ENCODE measurements at places on chromosomes 7 and 10.

DNA sequence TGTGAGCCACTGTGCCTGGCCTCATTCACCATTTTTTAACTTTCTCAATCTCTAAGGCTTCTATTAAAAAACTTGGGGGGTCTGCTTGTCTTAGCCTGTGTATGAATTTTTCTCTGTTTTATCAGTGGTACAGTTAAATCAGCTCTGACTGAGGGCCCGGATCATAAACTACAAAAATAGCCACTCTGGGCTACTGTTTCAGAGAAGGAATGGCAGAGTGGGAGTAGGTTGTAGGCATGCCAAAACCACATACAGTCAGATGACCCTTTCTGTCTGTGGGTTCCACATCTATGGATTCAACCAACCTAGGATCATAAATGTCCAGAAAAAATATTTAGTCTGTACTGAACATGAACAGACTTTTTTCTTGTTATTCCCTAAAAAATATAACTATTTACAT, 21.3 kb downstream of the TBC1D12 start:
- DNase-seq: peak; percentile 79

- no peak for DNase-seq
Observed at GRCh38 chr7:76125560-76125959, 76.1 kb upstream of the SRRM3 start.

DNA sequence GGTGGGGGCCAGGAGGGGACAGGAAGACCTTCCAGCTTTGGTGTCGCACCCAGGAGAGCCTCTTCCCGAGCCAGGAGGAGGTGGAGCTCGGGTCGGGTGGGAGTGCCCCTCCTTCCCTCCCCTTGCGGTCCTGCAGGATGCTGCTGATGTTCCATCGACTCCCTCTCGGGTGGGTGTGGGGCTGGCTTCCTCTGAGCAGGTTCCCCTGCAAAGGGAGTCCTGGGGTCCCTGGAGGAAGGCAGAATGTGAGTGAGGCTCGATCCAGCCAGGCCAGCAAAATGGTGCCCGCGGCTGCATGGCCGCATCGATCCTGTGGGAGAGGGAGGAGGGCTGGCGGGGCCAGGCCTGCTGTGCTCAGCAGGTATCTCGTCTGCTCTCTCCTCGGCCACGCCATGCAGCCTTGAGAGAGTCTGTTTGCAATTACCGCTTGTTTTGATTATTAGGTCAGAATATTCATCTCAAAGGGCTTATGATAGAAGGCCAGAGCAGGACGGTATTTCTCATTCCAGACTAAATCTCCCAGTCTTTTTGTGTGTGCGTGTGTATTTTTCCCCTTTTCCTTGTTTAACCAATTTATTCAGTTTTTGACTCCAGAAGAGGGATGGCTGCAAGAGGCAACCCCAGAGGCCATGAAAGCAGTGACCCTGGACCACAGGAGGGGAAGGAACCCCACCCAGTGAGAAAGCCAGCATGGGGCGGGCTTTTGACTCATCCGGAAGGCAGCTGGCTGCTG, 137.3 kb upstream of the ZMIZ1 start:
- peak; percentile 93 for DNase-seq

DNA sequence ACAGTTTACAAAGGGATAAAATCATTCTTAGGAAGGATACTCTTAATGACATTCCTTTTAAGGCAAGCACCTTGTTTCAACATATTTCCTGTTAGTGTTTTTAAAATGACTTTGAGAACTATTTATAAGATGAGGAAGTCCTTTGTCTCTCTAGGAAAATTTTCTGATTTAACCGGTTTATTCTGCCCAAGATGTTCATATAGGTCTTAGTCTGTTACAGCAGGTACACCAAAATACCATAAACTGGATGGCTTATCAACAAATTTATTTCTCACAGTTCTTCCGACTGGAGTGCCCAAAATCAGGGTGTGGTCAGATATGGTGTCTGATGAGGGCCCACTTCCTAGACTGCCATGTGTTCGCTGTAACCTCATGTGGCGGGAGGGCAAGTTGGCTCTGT, 77.9 kb downstream of the GSAP start:
- no peak for DNase-seq

GRCh38 chr10:113027574-113028455, 77.8 kb downstream of the TCF7L2 start:
- peak; percentile 61 for DNase-seq

DNA sequence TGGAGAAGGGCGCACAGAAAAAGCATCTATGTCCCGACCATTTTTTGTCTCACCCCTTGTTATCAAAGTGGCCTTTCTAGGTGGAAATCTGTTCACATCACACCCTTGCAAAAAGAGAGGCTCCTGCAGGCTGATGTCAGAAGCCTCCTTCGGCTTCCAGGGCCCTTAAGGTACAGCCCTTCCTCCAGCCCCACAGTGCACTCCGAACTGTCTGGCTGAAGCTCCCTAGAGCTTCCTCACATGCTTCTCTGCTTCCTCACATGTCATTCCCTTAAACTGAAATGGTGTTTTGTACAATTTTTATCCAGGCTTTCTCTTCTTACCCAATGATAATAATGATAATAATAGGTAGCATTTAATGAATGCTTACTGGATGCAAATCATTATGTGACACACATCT, 210.3 kb downstream of the INHBA start:
- DNase-seq: peak; percentile 35

DNA sequence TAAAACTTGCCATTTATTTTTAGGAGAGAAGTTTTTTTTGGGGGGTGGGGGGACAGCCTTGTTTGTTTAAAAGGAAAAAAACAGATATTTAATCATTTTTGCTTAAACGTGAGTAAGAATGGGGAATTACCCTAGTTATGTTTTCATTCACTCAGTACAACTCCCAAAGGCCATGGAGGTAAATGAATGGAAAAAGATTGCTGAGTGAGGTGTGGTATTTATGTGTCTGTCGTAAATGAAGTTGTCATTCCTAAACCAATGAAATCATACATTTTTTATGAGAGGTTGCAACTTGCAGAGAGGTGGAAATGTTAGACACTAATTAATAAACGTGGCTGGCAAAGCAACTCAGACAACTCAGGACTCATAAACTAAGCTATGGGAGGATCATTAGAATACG, 218.1 kb downstream of the CELF2 start:
- DNase-seq: no peak

- DNase-seq: no peak
Observed at GRCh38 chr10:109861081-109861480, 62.2 kb downstream of the XPNPEP1 start.

DNA sequence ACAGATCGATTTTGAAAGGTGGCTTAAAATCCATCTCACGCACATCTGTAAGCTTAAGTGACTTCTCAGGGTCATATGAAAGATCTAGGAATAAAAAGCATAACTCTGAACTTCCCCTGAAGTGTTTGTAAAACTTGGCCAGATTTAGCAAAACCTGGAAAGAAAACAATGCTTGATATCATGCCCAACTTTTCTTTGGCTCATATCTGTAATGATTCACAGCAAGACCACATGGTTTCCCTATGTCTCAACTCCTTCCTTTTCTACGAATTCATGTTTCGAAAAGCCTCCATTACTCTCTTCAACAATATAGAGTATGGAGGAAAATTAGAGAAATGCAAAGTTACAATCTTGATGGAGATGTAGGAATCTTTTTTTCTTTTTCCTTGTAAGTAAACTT, 20.1 kb upstream of the CABCOCO1 start:
- peak; percentile 42 for DNase-seq

- no peak for DNase-seq
Observed at GRCh38 chr10:44828508-44829142, 82.5 kb upstream of the TMEM72 start.

GRCh38 chr7:23385140-23385539, 85.2 kb downstream of the IGF2BP3 start:
- DNase-seq: no peak

- no peak for DNase-seq
Observed at GRCh38 chr10:129809431-129809830, 154.6 kb downstream of the EBF3 start.

GRCh38 chr10:52949899-52950298, 177.3 kb upstream of the MBL2 start:
- DNase-seq: no peak

DNA sequence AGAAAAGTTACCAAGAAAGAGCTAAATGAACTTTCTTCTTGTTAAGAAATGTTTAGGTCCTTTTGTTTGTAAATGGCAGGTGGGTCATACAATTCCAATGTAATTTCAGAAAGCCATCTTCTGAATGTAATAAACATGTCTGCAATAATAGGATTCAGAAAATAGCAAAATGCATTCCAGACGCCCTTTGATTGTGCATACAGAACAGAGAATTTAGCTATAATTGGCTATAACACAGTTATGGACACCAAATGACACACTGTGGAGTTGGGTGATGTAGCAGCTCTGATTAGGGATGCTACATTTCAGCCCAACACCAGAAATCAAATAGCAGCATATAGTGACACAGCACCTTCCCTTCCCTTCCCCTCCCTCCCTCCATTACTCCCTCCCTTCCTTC, 240.8 kb downstream of the SNX10 start:
- DNase-seq: no peak

DNA sequence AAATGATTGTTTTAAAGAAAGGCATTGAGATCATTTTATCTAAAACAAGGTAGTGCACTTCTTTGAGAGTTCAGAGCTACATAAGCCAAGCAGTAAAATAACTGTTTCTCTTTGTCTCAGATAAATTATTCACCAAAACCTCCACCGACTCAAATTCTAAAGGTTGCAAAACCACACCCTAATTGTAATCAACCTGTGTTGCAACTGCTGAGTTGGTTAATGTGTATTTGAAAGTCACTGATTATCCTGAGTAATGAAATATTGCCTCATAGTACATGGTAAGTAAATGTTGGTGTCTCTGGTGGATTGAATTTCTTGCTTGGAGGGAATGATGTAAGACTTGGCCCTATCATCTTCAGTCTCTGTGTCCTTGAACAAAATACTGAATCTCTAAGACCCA, 35.9 kb upstream of the CYP2C9 start:
- no peak for DNase-seq

GRCh38 chr7:158946329-158946728, 90.0 kb downstream of the DYNC2I1 start:
- no peak for DNase-seq

DNA sequence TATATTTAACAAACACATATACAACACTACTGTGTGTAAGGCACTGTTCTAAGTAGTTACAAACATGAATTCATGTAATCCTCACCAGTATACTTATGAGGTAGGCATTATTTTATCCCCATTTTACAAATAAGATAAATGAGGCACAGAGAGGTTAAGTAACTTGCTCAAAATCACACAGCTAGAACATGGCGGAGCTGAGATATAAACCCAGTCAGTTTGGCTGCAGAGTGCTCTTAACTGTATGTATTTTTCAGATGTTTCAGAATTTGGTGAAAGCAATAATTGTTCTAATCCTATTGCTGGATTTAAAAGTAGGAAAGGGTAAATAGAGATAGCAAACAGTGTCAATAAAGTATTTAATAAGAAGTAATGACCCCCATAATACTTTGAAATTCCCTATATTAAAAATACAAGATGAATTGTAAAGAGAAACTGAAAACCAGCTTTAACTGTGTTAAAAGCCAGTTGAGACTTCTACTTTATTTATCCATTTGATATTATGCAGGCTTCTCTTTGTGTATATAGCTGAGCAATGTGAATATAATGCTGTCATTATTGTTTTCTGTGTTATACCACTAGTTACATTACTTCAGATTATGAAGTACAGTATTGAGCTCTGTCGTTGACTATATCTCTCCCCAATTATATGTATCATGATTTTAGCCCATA, 32.3 kb upstream of the RPA3 start:
- no peak for DNase-seq

DNA sequence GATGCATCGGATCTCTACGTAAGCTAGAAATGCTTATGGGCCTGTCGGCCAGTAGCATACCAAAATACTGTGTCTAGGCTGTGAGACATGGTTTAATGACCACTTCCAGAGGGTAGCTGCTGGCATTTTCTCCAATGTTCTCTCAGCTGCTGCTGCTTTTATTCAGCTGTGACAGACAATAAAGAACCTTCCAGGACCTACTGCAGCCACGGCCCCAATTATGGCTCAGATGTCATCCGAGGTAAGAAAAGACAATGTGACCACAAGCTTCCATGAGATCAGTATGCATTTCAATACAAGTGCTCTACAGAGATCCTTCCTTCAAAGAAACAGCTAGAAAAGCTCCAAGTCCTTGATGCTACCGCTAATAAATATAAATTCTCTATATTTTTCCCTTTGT, 256.2 kb downstream of the SDHAF3 start:
- DNase-seq: no peak

- DNase-seq: no peak
Observed at GRCh38 chr7:133837224-133837623, 289.9 kb upstream of the LRGUK start.

GRCh38 chr7:155699180-155699579, 54.7 kb downstream of the RBM33 start:
- DNase-seq: no peak

DNA sequence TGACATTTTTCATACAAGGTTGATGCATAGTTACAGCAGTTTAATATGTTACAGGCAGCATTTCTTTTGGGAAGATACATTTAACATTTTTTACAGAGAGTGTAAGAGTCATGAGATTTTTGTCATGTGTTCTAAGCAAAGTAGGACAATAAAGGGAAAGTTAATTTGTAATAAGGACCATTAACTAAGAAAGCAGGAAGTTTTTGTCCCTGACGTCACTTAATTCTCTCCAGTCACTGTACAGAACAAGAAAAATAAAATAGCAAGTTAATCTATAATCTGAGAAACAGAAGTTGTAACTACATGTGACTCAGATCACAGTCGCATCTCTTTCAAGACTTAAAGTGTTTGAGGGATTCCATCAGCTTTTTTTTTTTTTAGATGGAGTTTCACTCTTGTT, 49.5 kb upstream of the CAPZA2 start:
- DNase-seq: no peak

DNA sequence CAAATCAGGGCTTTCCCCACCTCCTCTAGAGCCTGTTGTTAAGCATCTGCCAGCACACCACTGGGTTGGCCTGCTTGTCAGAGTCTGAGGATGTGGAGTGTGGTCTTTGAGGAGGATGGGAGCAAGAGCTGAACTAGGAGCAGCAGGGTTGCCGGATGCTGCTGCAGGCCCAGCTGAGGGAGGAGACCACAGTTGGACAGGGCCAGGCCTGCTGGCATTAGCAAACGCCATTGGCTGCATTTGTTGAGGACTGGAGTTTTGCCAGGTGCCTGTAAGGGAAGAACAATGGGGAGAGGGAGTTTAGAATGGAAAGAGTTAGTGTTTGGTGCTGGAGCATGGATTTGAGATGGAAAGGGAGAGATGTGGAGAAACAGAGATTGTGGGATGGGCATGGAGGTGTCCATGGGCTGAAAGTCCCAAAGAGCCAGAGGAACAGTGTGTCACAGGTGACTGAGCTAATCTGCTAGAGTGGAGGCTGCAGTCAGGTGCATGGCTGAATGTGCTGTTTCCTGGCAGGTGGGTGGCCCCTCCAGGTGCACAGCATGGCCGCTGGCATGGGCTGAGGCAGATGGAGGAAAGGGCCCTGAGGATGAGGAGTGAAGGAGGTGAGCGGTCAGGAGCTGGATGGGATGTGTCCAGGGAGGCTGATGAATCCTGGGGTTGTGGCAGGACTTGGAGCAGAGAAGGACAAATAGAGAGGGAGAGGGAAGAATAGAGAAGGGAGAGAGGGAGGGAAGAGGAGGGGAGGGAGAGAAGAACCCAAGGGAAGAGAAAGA, 40.7 kb downstream of the LEP start:
- no peak for DNase-seq
